ENCODE measurements at places on chromosomes 6 and 20. TPM values are rescaled to one million over a fixed set of nuclear protein-coding genes. Genes with fewer than 3 reads are reported as not detected.

DNA sequence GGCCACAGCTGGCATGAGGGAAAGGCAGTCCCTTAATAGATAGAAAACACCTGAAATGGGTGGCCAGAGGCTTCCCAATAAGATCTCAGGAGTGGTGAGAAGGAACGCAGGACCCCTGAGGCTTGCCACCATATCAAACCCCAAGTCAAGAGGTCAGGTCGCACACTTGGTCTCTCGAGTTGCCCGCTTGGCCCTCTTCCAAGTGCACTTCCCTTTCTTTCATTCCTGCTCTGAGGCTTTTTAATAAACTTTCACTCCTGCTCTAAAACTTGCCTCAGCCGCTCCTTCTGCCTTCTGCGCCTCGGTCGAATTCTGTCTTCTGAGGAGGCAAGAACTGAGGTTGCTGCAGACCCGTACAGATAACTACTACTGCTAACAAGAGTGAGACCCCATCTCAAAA lies 64.2 kb downstream of the SLC2A10 start:
- no peak for DNase-seq

- peak; percentile 74 for DNase-seq
Measured at GRCh38 chr6:27161946-27162603, 85.4 kb upstream of the PRSS16 start.

MUCL3 gene
- not detected for total RNA-seq

DNA sequence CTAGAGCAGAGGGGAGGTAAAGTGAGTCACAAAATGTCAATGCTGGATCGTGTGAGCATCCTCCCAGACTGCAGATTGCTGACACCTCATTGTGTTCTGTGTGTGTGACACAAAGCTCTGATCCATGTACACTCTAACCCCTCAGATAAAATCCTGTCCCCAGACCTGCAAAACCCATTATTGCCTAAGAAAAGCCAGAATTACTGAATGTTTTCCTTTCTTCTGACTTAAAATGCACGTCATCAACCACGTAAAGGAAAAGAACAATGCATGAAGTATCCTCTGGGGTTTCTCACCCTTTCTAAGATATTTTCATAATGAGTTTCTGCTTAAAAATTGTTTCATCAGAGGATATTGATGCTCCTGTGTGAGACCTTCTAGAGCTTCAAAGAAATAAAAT lies 218.0 kb upstream of the PREP start:
- no peak for DNase-seq

- no peak for DNase-seq
Measured at GRCh38 chr20:9467995-9468394, 46.4 kb upstream of the LAMP5 start.

DNA sequence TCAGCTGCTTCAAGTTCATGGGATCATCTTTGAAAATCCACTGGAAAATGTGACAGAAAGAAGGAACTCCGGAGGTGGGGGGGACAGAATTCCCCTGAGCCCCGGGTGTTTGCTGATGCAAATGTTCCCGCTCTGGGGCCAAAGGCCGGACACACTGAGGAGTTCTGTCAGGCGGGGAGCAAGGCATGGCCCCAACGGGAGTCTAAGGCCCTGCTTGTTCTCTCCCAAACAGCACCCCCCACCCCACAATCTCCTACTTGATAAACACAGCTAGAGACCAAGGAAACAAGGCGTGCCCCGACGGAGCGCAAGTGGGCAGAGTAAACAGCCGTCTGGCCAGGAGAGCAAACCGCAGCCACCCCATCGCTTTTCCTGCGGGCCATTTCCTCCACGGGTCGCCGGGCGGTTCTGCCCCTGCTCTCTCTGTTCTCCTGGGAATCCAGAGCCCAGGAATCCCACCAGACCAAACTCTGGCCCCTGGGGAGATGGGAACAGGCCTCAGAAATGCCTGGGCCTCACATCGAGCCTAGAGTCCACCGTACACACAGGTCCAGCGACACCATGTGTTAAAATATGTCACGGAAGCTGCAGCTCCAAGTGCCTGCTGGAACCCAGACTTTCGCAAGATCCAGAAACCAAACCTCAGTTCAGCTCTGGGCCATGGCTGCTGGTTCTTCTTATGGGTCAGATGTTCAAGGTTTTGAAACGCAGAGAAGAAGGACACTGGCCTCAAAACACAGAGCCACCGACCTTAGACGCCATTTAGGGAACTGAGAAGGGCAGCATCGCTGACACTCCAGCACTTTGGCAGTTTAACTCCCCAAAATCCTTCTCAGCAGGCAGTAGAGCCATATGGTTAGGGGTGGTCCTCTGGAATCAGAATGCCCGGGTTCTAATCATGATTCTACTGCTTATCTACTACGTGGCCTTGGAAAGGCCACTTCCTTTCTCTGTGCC lies 104.2 kb downstream of the PREX1 start:
- peak; percentile 80 for DNase-seq

MYLK2 gene
- total RNA-seq, result not detected

DNA sequence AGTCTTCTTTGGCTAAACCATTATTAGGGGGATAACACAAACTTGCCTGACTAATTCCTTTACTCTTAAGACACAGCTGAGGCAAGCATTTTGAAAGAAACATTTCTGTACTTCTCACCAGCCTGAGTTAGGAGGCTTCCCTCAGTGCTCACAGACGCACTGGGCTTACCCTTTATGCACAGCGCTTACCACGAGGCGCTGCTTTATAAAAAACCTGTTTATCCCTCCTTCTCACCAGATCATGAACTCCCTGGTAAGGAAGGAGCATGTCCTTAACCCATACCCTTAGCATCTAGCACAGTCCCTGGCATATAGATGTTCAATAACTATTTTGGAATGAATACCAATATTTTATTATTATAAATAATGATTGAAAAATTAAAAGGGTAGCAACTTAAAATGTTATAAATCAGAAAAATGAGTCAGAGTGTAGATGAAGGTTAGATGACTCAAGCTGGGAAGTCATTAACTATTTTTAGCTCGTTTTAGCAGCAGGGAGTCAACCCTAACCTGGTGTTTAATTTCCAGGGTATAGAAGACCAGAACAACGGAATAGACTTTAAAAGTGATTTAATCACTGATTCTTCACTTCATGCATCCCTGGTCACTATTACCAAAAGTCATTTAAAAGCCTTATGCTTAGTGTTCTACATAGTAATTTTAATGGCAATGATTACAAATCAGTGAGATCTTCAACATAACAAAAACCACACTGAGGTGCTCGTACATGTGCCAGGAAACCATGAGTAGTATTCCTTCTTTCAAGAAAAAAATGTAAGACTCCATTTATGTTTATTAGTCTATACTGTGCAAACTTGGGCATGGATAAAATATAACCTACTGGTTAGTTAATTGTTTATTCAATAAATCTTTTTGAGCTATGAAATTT lies 4.1 kb upstream of the TPD52L1 start:
- peak; percentile 64 for DNase-seq

RING1 gene
- total RNA-seq, result 33.1 TPM

- no peak for DNase-seq
Measured at GRCh38 chr6:53139841-53140413, 8.7 kb downstream of the GCM1 start.

- peak; percentile 39 for DNase-seq
Measured at GRCh38 chr6:151475653-151476523, 17.9 kb upstream of the CCDC170 start.

NMBR gene
- total RNA-seq, result under 0.01 TPM

- DNase-seq, result no peak
Measured at GRCh38 chr20:24089576-24089975, 101.0 kb upstream of the GGTLC1 start.

GRCh38 chr20:52290569-52290968 lies 99.0 kb upstream of the ZFP64 start:
- peak; percentile 63 for DNase-seq

GRCh38 chr20:57350081-57350710 lies 859 bp upstream of the RAE1 start:
- DNase-seq, result peak; percentile 18

DNA sequence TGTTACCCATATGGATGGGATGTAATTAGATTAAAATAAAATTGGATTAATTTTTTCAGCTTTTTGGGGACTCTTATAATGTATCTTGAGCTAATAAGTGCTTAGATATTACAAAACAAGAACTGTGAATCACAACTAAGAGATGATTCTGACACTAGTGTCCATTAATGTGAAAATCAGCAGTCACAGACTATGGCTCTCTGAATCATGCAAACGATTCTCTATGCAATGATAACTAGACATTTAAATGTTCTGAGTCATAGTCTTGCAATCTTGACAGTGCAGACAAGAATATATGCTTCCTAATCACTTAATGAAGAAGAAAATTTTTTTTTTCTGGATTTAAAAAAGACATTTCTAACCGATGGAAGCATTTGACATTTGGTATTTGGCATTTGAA lies 82.2 kb upstream of the OPRM1 start:
- DNase-seq, result peak; percentile 3

GRCh38 chr6:33974471-33974870 lies 170.7 kb upstream of the MLN start:
- no peak for DNase-seq

DNA sequence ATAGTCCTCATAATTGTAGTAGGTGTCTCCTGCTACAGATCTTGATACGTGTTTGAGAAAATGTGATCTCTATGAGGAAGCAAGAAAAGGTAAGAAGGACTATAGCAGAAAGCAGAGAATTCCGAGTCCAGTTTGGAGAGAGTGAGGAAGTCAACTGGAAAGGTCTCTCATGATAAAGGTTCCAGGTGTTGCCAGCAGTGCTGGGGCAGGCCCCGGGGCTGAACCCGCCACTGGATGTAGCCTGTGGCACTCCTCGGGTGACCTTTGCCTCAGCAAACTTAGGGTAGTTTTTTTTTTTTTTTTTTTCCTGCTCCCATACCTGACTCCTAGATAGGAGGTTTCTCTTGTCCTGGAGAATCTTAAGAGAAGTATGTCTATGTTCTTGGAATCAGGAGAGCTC lies 62.8 kb downstream of the FAM120B start:
- DNase-seq, result no peak

DNA sequence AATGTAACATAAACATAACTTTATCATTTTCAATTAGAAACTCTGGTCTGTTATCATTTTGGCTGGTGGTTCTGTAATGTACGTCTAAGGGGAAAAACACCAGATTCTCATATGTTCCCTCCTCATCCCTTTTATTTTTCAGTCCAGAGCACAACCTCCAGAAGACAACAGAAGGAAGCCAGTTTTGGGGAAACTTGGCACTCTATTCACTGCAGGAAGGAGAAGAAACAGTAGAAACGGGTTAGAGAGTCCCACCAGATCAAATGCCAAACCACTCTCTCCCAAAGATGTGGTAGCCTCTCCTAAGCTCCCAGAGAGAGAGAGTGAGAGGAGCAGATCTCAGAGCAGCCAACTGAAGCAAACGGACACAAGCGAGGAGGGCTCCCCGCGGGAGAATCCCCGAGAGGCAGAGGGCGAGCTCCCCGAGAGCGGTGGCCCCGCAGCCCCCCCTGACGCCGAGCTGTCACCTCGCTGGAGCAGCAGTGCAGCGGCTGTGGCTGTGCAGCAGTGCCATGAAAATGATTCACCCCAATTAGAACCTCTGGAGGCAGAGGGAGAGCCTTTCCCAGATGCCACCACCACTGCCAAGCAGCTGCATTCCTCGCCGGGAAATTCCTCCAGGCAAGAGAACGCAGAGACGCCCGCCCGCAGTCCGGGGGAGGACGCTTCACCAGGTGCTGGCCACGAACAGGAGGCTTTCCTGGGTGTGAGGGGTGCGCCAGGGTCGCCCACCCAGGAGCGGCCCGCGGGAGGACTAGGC lies 117.8 kb downstream of the RTN4IP1 start:
- peak; percentile 34 for DNase-seq

GRCh38 chr6:134146268-134147033 lies 94.0 kb upstream of the SLC2A12 start:
- DNase-seq, result no peak

- no peak for DNase-seq
Measured at GRCh38 chr6:35674594-35674993, 14.1 kb downstream of the FKBP5 start.

RAET1E gene
- 1.5 TPM for total RNA-seq

GRCh38 chr6:35288834-35289233 lies 8.8 kb upstream of the DEF6 start:
- no peak for DNase-seq

DNA sequence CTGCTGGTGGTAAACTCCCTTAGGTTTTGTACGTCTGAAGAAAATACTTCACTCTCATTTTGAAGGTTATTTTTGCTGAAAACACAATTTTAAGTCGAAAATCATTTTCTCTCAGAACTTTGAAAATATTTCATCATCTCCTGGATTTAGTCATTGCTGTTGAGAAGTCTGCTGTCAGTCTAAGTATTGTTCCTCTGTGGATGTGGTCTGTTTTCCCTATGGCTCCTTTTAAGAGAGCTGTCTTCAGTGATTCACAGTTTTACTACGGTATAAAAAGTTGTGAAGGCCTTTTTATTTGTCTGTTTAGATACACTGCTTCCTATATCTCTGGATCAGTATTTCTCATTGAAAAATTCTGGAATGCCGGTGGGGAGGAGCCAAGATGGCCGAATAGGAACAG lies 159.3 kb downstream of the GJA10 start:
- no peak for DNase-seq

COX4I2 gene
- not detected for total RNA-seq

GRCh38 chr6:119540417-119540816 lies 190.9 kb upstream of the MAN1A1 start:
- no peak for DNase-seq

FAXC gene
- total RNA-seq, result 0.51 TPM

All from fibroblast of lung (primary cell).